Mucosa of gallbladder (tissue), 1 donor: ENCODE measurements at places on chromosomes 2 and 18. TPM values are rescaled to one million over a fixed set of nuclear protein-coding genes. Genes with fewer than 3 reads are reported as not detected.

DNA sequence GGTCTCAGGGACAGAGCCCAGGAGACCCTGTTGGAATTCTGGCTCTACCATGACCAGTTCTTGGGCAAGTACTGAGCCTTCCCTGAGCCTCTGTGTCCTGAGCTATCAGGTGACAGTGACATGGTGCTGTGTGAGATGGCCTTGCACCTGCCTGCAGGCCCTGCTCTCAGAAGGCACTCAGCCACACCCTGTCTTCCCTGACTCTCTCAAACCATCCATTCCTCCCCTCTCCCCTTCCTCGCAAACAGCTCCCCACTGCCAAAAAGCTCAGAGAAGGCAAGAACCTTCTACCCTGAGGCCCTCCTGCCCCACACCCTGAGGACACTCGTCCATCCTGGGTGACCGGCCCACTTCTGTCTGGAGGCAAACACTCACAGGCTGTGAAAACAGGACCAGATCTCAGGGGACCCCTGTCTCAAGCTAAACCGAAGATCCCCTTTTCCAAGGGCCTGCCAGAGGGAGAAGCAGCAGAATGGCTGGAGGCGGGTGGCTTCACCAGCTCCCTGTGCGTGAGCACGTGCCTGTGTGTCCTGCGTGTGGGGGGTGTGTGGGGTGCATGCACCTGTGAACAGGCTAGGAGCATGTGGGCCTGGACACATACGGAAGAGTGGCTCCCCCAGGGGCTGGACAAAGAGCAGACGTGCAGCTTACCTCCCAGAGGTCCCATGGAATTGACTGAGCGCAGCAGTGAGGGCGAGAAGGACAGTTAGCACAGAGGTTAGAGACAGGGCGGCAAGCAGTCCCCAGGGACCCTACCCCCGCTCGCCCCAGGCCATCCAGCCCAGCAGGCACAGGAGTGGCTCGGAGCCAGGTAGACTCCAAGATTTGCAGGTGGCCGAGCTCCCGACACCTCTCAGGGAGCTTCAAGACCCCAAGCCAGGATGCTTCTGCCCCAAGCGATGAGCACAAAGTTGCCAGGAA lies 53.9 kb downstream of the BIN1 start:
- DNase-seq, result no peak

The CD8B2 gene
- 0.09 TPM for total RNA-seq

The EFEMP1 gene
- 45.2 TPM for total RNA-seq

The LCT gene
- total RNA-seq, result not detected

DNA sequence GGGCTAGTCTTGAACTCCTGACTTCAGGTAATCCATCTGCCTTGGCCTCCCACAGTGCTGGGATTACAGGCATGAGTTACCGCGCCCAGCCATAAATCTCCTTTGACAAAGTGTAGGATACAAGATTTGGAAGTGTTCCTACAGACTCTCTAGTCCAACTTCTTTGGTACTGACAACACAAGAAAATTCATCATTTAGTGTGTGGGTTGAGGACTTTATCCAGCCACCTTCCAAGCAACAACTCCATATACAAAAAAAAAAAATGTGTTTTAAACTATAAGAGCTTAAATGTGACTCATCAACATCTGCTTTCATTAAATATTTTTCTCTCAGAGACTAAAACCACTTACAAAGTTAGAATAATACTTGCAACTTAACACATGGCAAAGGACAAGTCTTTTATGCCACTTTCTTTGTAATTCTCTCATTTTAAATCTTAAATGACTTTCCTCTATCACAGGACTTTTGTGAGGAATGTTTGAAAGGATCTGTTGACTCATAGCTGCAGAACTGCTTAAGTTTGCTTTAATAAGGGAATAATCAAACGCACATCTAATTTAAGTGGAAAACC lies 46.2 kb upstream of the ITGAV start:
- no peak for DNase-seq

The KCNIP3 gene
- total RNA-seq, result 24.3 TPM

DNA sequence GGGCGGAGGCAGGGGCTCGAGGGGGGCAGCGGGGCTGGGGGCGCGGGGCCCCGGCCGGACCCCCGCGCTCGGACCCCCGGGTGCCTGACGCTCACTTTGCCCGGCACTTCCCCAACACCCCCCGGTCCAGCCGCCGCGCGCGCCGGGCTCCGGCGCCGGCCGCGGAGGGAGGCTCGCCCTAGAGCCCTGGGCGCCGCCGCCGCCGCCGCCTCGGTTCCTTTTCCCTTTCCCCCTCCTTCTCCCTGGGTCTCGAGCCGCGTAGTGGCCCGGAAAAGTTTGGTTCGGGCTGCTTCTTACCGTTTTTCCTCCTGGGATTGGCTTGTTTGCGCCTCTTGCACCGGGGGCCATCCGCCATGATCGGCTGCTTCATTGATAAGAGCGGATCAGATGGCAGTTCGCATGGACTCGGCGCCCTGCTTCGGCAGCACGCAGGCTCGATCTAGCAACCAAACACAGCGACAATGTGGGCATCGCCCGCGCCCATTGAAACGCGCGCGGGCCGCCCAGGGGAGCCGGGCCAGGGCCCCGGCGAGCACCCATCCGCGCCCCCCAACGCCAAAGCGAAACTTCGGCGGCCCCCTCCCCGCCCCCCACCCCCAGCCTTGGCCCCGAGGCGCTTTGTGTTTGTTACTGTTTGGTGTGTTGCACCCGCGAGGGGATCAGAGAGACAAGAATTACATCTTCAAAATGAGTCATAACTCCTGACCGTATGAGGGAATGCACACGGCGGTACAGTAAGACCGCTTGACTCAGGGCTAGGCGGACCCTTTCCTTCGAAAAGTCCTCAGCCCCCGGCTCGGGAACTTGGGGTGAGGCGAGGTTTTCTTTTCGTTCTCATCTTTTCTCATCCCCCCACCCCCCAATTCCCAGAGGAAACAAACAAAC lies 2.7 kb downstream of the ZEB2 start:
- peak; percentile 43 for DNase-seq

DNA sequence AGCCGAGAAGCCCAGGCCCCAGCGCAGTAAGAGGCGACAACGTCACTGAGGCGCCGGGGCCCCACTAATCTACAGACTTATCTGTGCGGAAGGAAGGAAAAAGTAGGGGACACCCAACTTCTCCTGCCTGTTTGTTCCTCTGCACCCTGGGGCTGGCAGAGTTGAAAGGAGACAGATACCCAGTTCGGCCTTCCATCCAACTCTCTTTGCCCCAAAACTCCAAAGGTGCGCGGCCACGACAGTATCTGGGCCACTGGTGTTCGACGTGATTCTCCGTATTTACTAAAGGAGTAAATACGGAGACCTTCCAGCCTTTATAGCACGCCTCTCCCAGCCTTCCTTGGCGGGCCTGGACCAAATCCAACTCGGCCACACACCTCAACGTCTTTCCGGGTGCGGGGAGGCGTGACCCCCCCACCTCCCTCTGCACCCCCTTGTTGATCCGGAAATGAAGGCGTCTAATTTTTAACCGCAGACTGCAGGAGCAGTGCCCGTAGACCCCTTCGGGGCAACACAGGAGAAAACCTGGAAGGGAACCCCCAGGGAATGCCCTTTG lies 1.6 kb downstream of the SMAD7 start:
- DNase-seq, result no peak

DNA sequence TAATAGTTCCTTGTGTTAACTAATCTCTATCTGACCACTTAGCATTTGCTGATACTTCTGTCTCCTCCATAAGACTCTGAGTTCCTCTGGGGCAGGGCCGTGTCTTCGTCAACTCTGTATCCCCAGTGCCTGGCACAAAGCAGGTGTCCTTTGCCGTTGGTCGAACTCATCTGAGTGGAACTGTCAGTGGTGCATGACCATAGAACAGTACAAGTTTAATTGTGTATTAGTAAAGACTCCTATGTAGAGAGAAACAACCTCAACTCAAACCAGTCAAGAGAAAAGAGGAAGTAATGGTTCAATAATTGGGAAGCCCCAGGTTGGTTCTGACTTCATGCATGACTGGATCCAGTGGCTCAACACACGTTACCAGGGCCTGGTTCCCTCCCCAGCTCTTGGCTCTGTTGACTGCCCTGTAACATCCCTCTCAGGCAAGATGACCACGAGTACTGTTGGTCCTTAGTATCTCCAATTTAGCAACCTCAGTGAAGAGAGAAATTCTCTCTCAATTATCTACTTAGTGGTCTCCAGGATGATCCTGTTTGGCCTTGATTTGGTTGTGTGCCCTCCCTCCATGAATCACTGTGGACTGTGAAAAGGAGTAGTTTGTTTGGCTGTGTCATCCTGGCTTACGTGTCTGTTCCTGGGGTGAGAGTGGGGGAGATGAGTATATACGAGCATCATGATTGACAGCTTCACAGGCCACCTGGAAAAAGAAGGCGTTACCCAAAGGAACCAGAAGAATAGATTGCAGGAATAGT lies 58.5 kb upstream of the MSH6 start:
- DNase-seq, result no peak

The CGREF1 gene
- total RNA-seq, result 1.1 TPM

GRCh38 chr2:122003196-122003940 lies 247.9 kb downstream of the TSN start:
- no peak for DNase-seq

The DOK6 gene
- total RNA-seq, result 9.6 TPM

The CDH2 gene
- 3.1 TPM for total RNA-seq

DNA sequence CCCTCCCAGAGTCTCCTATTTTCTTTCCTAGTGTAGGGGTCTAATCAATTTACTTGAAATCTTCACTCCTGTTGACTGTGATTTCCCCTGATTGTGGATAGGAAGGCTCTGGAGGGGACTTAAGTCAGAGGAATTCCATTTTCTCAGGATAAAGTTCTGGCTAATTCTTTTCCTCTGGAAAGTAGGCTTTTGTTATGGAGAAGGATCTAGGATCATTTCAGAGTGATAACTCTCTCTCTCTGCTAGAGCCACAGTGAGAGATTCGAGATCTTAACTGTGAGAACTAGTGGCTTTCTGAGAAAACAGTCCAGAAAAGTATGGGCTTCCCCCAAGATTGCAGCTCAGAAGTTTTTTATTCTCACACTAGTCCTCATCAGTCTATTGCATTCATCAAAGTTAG lies 163.9 kb upstream of the TFPI start:
- DNase-seq, result no peak

DNA sequence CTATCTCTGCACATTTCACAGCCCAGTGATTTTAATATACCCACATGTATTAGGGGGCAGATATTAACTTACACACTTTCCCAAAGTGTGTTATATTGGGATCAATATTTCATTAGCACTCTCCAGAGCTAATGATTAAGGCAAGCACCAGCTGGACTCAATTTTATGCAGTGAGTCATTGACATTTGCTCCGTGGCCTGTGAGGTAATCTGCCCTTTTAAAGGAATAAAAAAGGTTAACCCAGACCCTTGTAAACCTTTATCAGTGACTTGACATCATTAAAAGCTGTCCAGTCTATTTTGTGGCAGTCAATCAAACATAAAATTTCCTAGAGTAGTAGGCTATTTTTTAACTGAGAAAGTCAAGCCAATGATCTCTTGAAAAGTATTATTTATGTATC lies 1870.4 kb upstream of the CELF4 start:
- DNase-seq, result peak; percentile 19

The LOXHD1 gene
- 0.12 TPM for total RNA-seq

The RGPD3 gene
- 0.14 TPM for total RNA-seq

DNA sequence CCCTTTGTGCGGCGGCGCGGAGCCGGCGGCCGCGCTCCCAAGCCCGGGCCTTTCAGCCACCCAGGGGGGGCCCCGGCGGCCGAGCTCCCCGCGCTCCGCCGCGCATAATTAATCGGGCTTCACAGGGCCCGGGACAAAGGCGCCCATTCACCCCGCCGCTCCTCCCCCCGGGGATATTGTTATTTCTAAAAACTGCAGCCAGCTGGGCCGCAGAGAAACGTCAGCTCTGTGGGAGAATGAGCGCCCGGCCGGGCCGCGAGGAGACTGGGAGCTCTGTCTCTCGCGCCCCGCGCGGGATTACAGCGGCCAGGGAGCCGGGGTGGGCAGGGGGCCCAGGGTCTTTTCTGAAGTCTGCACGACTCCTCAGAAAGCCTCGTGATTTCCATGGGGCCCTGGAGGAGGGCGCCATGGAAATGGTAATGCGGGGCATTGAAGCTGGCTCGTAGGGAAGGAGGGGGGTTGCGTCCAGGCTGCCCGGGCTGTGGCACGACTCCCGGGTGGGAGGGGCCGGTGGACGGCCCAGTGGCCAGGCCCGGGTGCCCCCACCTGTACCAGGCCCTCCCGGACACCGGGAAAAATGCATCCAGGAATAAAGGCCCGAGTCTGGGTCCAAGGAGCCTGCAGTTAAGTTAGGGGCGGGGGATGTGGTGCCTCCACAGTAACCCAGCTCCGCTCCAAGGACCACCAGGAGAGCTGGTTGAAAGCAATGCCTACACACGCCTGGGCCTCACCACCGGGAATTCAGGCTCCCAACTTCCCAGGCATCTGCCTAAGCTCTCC lies 125.3 kb downstream of the ZFP36L2 start:
- peak; percentile 42 for DNase-seq

The MC4R gene
- not detected for total RNA-seq

- no peak for DNase-seq
Measured at GRCh38 chr2:238857959-238858358, 10.1 kb downstream of the TWIST2 start.

GRCh38 chr2:59957504-59957903 lies 596.0 kb downstream of the BCL11A start:
- DNase-seq, result no peak

GRCh38 chr2:55106148-55106547 lies 55.9 kb upstream of the RTN4 start:
- no peak for DNase-seq

The HOXD3 gene
- 3.2 TPM for total RNA-seq

GRCh38 chr2:159856760-159857159 lies 58.8 kb upstream of the CD302 start:
- DNase-seq, result no peak

The PRR30 gene
- not detected for total RNA-seq

The TTLL4 gene
- 33.7 TPM for total RNA-seq

GRCh38 chr2:35185861-35186412 lies 1169.6 kb upstream of the CRIM1 start:
- DNase-seq, result no peak

DNA sequence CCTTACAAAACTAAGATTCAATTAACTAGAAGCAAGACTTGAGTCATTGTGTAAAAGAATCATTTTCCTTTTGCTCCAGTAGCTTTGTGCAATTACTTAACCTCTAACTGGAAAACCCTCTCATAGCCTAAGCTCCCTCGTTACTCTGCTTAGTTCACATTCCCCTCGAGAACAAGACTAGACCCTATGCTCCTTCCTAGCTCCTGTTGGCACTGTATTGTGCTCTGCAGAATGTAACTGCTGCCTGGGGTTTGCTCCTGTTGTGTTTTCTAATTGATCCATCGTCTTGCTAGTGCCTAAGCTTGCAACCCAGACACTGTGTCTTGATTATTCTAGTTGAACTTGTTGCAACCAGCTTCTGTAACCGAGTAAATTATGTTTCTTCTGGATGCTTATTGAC lies 347.0 kb downstream of the ZNF804A start:
- DNase-seq, result no peak

The ANKRD36 gene
- 14.6 TPM for total RNA-seq

DNA sequence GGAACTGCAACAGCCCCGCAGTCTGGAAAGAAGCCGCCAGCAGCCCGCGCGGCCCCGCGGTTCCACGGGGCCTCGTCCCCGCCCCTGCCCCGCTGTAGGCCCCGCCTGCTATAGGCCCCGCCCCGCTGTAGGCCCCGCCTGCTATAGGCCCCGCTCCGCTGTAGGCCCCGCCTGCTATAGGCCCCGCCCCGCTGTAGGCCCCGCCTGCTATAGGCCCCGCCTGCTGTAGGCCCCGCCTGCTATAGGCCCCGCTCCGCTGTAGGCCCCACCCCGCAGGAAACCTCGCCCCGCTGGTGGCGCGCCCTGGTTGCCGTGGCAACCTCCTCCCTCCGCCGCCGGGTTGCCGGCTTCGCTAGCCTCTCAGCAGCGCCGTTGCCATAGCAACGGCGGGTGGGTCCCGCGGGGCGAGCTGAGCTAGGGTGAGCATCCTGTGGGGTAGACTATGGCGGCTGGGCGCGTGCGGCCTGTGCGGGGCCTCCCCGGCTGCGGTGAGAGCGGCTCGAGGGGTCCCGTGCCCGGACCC lies 12.2 kb upstream of the KIF1A start:
- peak; percentile 93 for DNase-seq
